B cell (primary cell): ENCODE measurements at places on chromosomes 7 and 10.

GRCh38 chr7:128961030-128961659 is 23.4 kb downstream of the IRF5 start:
- no peak for DNase-seq

- DNase-seq = no peak
Measured at GRCh38 chr10:127265288-127265687, 68.9 kb upstream of the INSYN2A start.

GRCh38 chr7:74690474-74690873 is 33.0 kb downstream of the GTF2I start:
- no peak for DNase-seq

GRCh38 chr7:47026780-47027361 is 555.0 kb downstream of the TNS3 start:
- no peak for DNase-seq

GRCh38 chr7:2143450-2143849 is 89.3 kb downstream of the MAD1L1 start:
- no peak for DNase-seq

GRCh38 chr10:124831116-124831515 is 29.5 kb downstream of the ABRAXAS2 start:
- DNase-seq = no peak

DNA sequence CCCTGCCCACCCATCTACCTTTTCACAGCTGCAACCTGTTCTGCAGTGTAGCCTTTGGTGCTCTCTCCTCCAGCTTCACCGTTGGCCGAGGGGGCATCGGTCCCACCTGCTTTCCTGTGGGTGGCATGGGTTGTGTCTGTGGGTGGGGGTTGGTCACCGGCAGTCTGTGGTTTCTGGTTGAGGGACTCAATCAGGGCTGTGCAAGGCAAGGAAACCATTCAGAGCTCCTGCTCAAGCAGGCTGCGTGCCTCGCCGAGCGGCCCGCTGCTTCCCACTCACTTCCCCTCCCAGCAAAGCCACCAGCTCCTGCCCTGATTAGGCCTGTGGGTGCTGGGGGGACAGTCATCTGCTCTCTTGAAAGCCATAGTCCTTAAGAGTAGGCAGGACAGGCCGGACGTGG is 9.8 kb downstream of the DNAJB12 start:
- peak; percentile 34 for DNase-seq

GRCh38 chr10:114515298-114515914 is 111.1 kb upstream of the AFAP1L2 start:
- DNase-seq = no peak

GRCh38 chr7:112056409-112056808 is 149.8 kb downstream of the DOCK4 start:
- no peak for DNase-seq

DNA sequence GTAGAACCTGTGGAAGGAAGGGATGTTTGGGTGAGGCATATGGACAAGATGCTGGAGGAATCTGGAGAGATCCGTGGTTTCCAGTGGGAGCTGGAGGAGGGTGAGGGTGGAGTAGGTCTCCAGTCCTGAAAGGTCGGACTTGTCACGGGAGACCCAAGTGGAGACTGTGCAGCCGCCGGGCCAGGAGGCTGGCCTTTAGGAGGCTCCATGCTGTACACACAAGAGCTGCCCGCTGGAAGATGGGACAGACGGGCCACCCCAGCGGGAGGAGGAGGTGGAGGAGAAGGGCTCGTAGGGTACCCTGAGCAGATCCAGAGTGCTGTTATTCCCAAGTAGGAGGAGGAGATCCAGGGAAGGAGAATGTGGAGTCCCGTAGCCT is 106.7 kb downstream of the NKX6-2 start:
- DNase-seq = no peak

- no peak for DNase-seq
Measured at GRCh38 chr7:74561898-74562613, 95.5 kb upstream of the GTF2I start.

- DNase-seq = no peak
Measured at GRCh38 chr7:47536661-47537611, 45.0 kb downstream of the TNS3 start.

DNA sequence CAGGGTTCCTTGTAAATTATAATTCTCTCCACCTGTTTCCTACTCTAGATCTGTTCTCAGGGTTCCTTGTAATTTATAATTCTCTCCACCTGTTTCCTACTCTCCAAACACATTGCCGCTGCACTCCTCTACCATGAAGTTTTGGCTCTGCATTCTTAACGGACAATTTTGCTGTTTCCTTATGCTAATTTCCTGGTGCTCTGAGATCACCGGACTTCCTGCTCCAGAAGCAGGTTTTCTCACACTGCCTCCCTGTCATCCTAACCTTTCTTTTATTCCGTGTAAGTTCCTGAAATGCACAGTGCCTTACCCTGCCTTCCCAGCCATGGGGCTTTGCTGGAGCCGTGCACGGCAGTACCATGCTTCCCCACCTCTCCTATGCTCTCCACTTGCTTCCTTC is 256.8 kb downstream of the PLXNA4 start:
- DNase-seq = no peak

DNA sequence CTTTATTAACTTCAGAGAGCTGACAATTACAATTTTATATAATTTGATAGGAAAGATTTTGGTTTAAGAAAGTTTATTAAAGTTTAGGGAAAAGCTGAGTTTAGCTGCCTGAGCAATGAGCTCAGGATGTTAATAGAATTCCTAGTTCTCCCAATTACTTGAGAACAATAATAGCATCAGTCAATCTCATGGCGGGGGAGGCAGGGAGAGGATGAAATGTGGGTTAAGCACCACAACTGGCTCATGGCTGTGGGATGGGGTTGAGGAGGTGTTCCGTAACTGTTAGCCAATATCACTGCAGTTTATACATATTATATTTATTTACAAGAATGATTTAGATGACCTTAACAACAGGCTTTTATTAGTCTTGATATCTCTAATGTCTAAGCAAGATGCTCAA is 266.9 kb upstream of the IMMP2L start:
- DNase-seq = no peak

DNA sequence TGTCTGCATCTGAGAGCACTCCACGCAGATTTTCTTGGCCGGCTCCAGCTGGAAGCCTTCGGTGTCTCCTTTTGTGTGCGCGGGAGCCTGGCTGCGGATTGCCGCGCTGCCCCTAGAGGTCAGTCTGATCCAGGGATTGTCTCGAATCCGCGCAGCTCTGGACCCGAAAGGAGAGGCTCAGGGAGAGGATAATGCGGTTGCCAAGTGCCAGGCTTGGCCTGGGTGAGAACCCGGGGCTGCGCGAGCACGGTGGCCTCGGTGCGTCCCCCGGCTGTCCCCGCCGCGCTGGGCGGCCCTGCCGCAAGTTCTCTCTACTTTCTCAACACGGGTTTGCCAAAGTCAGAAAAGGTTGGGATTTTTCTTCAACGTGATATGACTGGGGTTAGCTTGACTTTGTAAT is 140.9 kb downstream of the ADCYAP1R1 start:
- DNase-seq = no peak

DNA sequence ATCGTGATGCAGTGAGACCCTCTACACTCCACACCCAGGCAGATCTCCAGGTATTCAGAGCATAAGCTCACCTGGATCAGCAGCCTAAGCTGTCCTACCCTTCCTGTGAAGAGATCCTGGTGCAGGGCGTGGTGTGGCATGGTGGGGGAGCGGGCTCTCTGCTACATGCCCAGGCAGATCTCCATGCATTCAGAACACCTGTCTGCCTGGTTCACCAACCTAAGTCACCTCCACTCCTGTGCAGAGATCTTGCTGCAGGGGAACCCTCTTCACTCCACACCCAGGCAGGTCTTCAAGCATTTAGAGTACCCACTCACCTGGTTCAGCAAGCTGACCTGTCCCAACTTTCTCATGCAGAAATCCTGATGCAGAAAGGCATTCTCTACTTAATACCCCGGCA is 394.4 kb upstream of the SEMA3A start:
- no peak for DNase-seq

DNA sequence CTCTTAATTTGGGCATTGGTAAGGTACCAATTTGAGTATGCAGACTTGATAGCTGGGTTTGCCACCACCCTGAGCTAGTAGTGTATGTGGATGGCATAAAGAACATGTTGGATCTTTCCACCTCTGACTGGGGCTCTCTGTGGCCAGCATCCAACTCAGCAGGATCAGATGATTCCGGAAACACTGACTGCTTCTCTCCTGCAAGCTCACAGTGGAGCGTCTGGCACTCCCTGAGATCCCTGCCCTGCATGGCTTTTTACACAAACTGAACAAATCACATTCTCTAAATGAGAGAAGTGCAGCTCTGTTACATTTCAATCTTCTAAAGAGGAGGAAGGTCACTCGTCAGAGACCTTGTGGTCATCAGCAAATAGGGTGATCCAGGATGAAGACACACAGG is 1057.5 kb downstream of the NRG3 start:
- no peak for DNase-seq

DNA sequence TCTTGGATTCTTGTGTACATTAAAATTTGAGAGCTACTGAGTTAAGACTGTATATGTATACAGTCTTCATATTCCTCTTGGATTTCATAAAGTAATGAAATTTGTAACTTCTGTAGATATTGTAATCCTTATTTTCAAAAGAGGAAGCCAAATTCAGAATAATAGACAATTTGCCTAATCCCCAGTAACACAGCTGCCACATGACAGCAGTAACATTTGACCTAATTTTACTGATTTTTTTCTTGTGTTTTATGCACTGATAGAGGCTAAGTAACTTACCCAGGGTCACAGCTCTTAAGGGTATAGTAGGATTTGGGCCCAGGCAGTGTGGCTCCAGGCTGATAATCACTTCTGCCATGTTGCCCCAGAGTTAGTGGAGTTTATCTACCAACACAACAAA is 40.4 kb upstream of the IL6 start:
- DNase-seq = no peak

DNA sequence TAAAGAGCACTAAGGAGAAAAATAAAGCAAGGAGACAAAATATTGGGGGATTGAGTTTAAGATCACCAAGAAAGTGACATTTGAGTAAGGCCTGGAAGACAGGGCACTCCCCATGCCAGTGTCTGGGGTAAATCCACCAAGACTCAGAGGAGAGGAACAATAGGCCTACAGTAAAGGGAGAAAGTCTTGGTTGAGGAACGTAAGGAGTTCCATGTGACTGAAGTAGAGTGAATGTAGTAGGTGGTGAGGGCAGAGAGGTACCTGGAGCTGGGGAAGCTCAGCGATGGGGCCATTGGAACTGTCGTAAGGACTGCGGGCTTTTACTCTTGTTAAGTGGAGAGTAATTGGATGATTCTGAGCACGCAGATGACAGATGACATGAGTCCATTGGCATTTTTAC is 69.4 kb downstream of the CPED1 start:
- DNase-seq = no peak

- no peak for DNase-seq
Measured at GRCh38 chr7:4188651-4189050, 493.4 kb upstream of the FOXK1 start.

DNA sequence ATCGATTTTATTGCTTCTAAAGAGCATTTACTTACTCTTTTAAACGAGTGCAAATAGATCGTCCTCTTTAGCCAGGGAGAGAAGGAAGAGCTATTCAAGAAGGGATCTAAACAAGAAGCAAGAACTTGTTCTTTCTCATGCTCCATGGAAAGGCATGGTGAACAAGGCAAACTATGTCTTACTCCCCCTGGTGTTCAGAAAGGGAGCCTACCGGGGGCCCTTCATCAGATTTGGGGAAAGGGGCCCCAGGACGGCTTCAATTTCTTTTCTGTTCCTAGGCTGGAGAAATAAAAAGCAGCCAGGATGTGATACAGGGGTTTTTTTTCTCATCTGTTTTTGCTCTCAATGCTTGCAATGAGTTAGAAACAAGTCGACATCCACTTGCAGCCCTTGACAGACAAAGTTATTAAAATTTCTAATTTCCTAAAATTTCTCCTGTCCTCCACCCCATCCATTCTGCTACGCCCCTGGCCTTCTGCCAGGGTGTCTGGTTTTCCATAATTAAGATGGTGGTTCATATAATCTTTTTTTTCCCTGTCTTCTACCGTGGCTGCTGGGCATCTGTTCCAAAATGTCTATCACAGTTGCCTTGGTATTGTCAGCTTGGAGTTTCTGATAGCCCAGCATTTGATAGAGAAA is 214.4 kb downstream of the CREB5 start:
- DNase-seq = peak; percentile 45

- DNase-seq = no peak
Measured at GRCh38 chr10:57638411-57638810, 629.3 kb downstream of the IPMK start.

DNA sequence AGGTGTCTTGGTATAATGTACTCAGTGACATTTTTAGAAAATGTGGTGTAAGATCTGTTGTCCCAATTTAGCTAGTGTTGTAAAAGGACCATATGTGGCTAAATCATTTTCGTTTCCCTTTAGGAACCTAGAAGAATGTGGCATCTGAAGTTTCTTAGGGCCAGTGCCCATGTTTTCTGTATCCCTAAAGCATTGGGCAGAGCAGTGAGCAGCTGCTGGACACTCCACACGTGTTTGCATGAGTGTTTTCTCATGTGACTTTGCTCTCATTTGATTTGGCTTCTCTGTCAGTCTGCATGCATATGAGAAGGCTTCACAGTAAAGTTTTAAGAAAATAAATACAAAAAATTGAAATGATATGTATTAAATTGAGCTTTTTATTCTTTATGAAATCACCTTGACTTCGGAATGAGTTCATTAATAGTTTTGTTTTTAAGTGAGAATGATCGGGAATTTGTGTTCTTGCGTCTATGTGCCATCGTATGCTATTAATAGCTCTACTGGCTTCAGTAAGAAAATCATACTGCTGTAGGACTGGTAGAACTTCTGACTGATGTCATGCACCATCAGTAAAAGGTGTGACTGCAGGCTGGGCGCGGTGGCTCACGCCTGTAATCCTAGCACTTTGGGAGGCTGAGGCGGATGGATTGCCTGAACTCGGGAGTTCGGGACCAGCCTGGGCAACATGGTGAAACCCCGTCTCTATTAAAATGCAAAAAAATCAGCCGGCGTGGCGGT is 61.3 kb downstream of the RBM33 start:
- DNase-seq = no peak

GRCh38 chr7:32033006-32033405 is 37.2 kb downstream of the PDE1C start:
- DNase-seq = no peak

GRCh38 chr7:81715984-81716588 is 53.8 kb downstream of the HGF start:
- DNase-seq = no peak

GRCh38 chr7:103718482-103719061 is 270.9 kb downstream of the RELN start:
- DNase-seq = no peak

- peak; percentile 60 for DNase-seq
Measured at GRCh38 chr7:2698581-2699288, 10.7 kb downstream of the AMZ1 start.

GRCh38 chr7:87170828-87171227 is 18.6 kb downstream of the DMTF1 start:
- DNase-seq = no peak

GRCh38 chr7:128934361-128935341 is 3.1 kb upstream of the IRF5 start:
- DNase-seq = peak; percentile 76
